Esophagus (tissue), 2 donors: ENCODE measurements at places on chromosomes 3 and 15. TPM values are rescaled to one million over a fixed set of nuclear protein-coding genes. Genes with fewer than 3 reads are reported as not detected.

Gene CDAN1
- 5.0 TPM for polyA plus RNA-seq

Gene WDR73
- polyA plus RNA-seq, result 15.8 TPM

Gene STARD5
- 12.2 TPM for polyA plus RNA-seq

Gene LYZL4
- polyA plus RNA-seq, result not detected

Gene GABPB1
- 7.3 TPM for polyA plus RNA-seq

Gene HGD
- 0.06 TPM for polyA plus RNA-seq

Gene PARL
- 59.6 TPM for polyA plus RNA-seq

Gene C3orf49
- not detected for polyA plus RNA-seq

Gene AGBL1
- 0.01 TPM for polyA plus RNA-seq

Gene FBXO40
- not detected for polyA plus RNA-seq

Gene POC1A
- 5.2 TPM for polyA plus RNA-seq

Gene PPP1R14D
- polyA plus RNA-seq, result 0.37 TPM

Gene CTXN2
- not detected for polyA plus RNA-seq

Gene ZNF80
- not detected for polyA plus RNA-seq

Gene GOLGA8S
- polyA plus RNA-seq, result 0.10 TPM

Gene ANKRD34C
- not detected for polyA plus RNA-seq

Gene ST8SIA2
- not detected for polyA plus RNA-seq

Gene LIPH
- 14.2 TPM for polyA plus RNA-seq

Gene PLSCR5
- not detected for polyA plus RNA-seq

Gene OSBPL10
- polyA plus RNA-seq, result 6.4 TPM

Gene TIMMDC1
- 46.3 TPM for polyA plus RNA-seq

Gene THPO
- 0.06 TPM for polyA plus RNA-seq

Gene KBTBD8
- polyA plus RNA-seq, result 0.47 TPM

Gene PAQR9
- polyA plus RNA-seq, result not detected

Gene MASP1
- 0.14 TPM for polyA plus RNA-seq

Gene GOLGA6A
- 0.02 TPM for polyA plus RNA-seq

Gene SCN11A
- 0.02 TPM for polyA plus RNA-seq

Gene GOLGA8J
- not detected for polyA plus RNA-seq
